ENCODE measurements at places on chromosomes 16 and 17.

- DNase-seq = no peak
Measured at GRCh38 chr16:15782573-15783365, 74.1 kb downstream of the MYH11 start.

- DNase-seq = no peak
Measured at GRCh38 chr16:72362973-72363372, 191.0 kb upstream of the PMFBP1 start.

GRCh38 chr17:29378500-29378899 lies 11.7 kb upstream of the TAOK1 start:
- no peak for DNase-seq

- no peak for DNase-seq
Measured at GRCh38 chr16:88530858-88531203, 39.4 kb upstream of the ZC3H18 start.

GRCh38 chr16:24188751-24189318 lies 67.3 kb upstream of the CACNG3 start:
- no peak for DNase-seq

DNA sequence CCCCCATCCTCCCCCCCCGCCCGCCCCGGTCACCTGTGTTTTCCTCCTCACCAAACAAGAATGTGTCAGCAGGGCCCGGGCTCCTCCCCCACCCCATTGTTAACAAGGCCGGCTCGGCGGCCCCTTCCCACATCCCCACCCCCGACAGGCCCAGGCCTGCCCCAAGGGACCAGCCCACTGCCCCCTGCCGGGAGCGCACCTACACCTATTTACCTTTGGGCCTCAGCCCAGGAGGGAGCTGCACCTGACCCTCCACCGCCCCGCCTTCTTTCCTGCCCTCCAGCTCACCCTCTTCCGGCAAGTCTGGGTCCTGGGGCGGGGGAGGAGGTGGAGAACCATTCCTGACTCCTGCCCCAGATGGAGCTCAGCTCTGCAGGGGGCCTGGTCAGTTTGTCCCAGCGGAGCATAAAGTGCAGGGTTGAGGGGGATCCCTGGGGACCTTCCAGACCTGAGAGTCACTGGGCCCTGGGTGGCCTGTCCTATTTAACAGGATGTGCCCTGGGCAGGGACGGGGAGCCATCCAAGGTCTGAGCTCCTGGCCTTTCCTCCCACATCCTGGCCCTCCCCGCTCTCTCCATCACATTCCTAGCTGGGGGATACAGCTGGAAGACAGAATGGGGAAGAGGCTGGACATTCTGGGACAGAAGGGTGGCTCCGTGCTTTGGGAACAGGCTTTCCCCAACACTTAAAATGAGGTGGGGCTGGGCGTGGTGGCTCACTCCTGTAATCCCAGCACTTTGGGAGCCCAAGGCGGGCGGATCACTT lies 8.3 kb downstream of the FOXJ1 start:
- DNase-seq = no peak

- no peak for DNase-seq
Measured at GRCh38 chr16:53662072-53662471, 41.6 kb downstream of the RPGRIP1L start.

DNA sequence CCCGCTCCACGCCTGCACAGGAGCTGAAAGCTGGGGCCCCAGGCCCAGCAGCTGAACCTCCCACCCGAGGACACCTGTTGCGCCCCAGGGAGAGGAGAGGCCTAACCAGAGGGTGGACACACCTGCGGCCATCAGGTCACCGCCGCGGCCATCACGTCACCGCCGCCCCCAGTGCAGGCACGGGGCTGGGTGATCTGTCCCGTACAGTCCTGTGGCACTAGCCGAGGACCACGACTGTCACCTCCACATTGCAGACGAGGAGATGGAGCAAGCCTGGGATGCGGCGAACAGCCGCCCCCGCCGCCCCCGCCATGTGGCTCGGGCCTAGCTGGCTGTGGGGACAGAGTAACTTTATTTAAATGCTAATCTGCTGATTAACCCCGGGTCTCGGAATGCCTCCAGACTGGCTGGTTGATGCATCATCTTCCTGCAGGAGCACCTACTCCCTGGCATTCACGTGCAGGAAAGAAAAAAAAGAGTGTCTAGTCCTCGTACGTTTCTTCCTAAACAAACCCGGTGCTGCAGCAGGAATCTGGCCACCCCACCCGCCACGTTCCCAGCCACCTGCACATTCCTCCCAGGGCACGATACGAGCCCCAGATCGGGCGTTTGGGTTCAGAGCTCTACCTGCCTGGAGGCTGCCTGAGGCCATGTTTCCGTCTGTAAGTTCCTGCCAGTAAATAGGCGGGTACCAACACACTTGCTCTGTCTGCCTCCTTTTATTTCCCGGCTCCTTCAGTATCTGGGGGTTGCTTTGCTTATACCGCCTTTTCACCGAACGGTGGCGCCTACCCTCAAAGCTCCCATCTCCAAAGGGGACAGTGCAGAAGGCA lies 29.9 kb downstream of the PIEZO1 start:
- no peak for DNase-seq

GRCh38 chr16:66618588-66619375 lies 14.3 kb downstream of the CMTM3 start:
- no peak for DNase-seq

DNA sequence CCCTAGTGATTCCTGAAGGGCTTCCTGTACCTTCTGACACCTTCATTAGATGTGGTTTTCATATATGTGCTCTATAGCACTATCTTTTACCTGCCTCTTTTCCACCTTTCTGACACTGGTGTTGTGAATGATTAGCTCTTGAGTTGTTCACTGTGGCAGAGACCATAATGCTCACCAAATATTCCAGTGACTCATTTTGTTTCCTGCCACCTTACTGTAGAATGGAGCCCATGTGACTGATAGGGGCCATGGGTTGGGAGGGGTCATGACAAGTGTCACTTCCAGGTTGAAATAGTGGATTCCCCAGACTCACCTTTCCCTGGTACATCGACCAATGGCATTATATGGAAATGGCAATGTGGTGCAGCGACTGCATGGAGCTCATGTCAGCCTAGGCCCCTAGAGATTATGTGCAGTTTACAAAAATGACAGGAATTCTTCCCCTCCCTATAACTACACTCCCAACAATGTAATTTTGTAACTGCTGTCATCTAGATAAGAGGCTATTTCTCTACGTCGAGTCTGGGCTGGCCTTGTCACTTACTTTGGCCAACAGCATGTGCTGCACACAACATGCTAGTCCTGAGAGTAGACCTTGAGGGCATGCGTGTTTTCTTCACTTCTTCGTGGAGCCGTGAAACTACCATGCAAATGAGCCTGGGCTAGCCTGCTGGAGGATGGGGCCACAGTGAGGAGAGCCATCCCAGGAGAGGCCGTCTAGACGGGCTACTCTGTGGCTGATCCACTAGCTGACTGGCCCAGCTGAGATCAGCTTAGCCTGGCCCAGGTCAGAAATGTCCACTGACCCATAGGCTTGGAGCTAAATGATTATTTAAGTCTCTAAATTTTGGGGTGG lies 409.5 kb downstream of the CA10 start:
- no peak for DNase-seq

- no peak for DNase-seq
Measured at GRCh38 chr16:56669005-56669839, at the start of gene MT1H. Gene MT1H, plus strand, starts transcription at chr16:56669814. Its CDS starts 71 bp downstream, at chr16:56669885.
